KBM-7 (cell line): ENCODE measurements at places on chromosomes 4 and X.

DNA sequence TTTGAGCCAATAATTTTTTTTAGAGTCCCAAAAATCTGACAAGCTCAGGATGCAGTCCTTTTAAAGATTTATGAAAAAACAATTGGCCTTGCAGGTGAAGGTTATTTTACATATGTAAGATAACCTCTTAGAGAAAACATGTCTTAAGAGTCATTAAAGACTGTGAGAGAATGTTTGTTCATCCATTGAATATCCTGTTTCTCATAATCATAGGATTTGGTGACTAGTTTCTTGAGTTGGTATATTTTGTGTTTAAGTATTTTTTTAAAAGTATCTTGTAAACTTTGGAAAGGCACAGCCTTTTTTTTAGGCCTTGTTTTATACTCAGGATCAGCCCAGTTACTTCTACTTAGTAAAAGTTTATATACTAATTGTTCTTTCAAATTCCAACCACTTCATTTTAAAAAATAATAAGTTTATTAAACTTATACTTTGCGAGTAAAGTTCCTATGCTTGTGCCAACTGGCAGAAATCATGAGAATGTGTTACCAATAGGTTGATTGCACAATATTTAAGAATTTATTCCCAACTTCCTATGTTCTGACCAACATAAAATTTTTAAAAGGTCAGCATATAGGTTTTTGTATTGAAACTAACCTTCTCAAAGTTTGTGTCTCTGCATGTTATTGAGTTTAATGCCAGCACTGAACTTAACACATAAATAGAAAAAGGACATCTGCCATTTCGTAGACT lies 40.0 kb upstream of the ARSJ start:
- DNase-seq: no peak

DNA sequence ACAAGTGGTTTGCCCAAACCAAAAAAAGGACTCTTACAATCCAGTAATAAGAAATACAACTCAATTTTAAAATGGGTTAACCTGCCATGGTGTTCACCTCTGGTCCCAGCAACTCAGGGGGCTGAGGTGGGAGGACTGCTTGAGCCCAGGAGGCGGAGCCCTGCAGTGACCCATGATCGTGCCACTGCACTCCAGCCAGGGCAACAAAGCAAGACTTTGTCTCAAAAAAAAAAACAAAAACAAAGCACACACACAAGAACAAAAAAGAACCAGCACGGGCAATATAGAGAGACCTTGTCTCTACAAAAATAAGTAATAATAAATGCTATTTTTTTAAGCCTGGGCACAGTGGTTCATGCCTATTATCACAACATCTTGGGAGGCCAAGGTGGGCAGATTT lies 28.7 kb downstream of the ARAP2 start:
- DNase-seq: no peak

GRCh38 chr4:127660284-127660885 lies 27.6 kb downstream of the INTU start:
- no peak for DNase-seq

GRCh38 chr4:13963601-13964000 lies 336.1 kb upstream of the BOD1L1 start:
- DNase-seq: no peak

- no peak for DNase-seq
These were observed 163.1 kb downstream of the EVC2 start for GRCh38 chr4:5545271-5545670.

- DNase-seq: peak; percentile 11
These were observed 67.2 kb downstream of the ANTXR2 start for GRCh38 chr4:80005863-80006262.

DNA sequence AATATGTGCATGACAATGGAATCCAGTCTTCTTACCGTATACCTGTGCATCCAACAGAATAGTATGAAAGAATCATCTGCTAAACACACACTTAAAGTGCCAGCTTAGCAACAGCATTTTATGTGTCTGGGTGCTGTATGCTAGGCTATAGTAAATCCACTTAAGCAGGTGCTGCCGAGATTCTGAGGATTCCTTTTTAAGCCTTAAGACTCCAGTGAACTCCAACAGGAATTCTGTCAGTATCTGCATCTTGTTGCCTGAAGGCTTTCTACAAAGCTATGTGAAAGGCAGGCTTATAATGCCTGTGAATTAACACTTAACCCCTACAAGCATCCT lies 1076.4 kb upstream of the PABPC4L start:
- DNase-seq: no peak

DNA sequence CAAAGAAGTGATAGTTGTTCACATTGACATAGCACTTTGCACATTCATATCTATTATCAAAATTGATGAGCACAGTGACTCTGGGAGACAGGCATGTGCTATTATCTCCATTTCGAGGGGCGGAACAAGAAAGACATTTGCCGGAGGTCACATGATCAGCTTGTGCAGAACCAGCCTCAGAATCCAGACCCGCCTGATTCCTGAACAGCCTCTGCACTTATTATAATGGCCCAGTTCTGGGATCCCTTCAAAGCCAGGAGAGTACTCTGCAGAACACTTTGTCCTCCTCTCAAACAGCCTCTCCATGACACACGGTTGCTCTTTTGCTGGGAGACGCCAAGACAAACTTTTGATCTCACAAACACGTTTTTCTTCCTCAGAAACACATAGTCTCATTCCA lies 48.4 kb downstream of the RWDD4 start:
- DNase-seq: no peak

DNA sequence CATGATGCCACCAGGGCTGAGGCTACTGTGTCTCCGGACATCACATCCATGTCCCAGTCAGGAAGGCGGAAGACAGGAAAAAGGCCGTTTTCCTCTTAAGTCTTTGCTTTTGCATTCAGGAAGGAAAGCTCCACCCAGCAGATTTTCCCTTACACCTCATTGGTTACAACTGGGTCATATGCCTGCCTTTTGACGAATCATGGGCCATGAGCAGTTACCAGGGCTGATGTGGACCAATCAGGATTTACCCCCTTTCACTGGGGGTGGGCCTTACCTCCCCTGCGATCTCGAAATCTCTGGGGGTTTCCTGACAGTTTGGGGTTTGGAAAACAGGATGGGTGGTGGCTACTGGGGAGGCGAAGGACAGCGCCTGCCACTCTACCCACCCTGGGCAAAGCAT lies 52.5 kb upstream of the GRPEL1 start:
- no peak for DNase-seq

- no peak for DNase-seq
These were observed 3.8 kb downstream of the HPGDS start for GRCh38 chr4:94338681-94339351.

GRCh38 chrX:10173331-10173900 lies 16.6 kb downstream of the CLCN4 start:
- no peak for DNase-seq

- DNase-seq: peak; percentile 4
These were observed 22.9 kb downstream of the KCTD8 start for GRCh38 chr4:44425614-44426208.

DNA sequence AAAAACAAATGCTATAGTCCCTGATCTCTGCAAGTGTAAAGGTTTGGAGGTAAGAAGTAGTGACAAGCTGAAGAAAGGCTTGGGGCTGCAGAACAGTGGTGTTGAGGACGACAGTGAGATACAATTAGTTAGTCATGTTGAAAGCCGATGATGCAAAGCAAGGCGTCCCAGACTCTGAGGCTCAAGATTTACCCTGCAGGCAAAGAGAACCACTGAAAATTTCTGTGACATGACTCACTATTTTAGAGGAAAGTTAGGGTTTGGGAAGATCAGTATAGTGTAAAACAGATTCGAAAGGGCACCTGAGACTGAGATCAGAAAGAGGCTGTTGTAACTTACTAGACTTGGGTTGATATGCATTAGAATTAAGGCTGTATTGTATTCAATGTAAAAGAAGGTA lies 281.3 kb upstream of the FTHL17 start:
- no peak for DNase-seq

- no peak for DNase-seq
These were observed 99.4 kb upstream of the IL1RAPL1 start for GRCh38 chrX:28487818-28488217.
